ENCODE measurements at places on chromosomes 16 and 17. TPM values are rescaled to one million over a fixed set of nuclear protein-coding genes. Genes with fewer than 3 reads are reported as not detected.
A peak's percentile ranks its signal among the peaks of the same experiment; 100 is the strongest.

SRCIN1 gene
- 3.4 TPM for total RNA-seq

TAX1BP3 gene
- total RNA-seq, result 44.7 TPM

DNA sequence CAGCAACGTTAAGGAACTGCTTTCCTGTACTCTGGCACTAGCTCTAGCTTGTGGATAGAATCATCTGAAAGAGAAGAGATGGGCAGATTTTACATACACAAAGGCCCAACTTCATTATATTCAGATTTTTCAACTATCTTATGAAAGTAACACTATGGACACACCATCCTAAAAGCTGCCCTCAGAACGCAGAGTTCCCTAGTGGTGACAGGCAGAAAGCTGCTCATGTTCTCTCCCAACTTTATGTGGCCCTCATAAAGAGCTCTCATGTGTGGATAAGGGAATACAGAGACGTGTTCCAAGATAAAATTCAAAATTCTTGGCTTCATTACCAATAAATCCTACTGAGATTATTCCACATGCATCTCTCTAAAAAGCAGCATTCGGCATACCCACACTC lies 1.5 kb downstream of the CFAP20 start:
- H3K4me3 ChIP-seq, result peak overlapping the region; percentile 9
- no peaks in the 10 kb centered on the region for H3K27me3 ChIP-seq
- peak overlapping the region; percentile 83 for H3K27ac ChIP-seq

- H3K4me3 ChIP-seq, result no peak overlapping the region
- H3K4me1 ChIP-seq, result no peaks in the 10 kb centered on the region
These were observed 6.1 kb downstream of the GALNS start for GRCh38 chr16:88850531-88851199.

SERPINF2 gene
- total RNA-seq, result 21.5 TPM

GRCh38 chr17:4719684-4720221 lies 9.3 kb downstream of the ARRB2 start:
- DNase-seq, result no peak
- no peaks in the 10 kb centered on the region for H3K4me1 ChIP-seq
- H3K27me3 ChIP-seq, result no peaks in the 10 kb centered on the region

DNA sequence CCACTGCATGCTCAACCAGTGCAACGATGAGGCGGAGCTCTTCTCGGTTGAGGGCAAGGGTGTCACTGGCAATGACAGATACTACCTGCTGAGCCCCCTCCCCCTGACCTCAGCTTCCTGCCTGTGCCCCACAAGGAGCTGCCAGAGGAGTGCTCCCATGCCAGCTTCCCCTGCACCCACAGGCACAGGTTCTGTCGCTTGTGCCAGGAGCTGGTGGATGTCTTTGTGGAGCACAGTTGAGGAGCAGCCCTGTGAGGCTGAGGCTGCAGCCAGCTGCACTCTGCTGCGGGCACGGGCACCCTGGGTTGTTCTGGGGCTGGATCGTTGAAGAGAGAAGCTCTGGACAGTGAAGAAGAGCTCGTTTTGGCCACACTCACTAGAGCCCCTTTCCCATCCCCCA lies 165.3 kb upstream of the ZNF267 start:
- H3K27ac ChIP-seq, result no peak overlapping the region
- no peaks in the 10 kb centered on the region for H3K27me3 ChIP-seq
- no peak for DNase-seq
- no peak overlapping the region for H3K4me3 ChIP-seq
- H3K4me1 ChIP-seq, result no peaks in the 10 kb centered on the region

DNA sequence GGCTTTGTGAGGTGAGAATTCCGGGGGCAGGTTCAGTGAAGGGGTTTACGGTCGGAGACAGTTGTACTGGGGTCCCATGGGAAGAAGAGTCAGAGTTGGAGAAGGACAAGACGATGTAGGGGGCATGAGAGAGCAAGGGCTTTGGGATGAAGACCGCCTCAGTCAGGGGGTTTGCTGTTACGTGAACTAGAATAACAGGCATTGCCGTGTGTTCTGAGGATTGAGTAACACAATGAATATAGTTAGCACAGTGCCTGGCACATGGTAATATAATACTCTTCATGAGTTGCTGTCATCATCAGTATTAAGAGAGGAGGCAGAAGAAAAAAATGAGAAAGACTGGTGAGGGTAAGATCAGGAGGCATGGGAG lies 577 bp downstream of the ZNF646 start:
- no peaks in the 10 kb centered on the region for H3K36me3 ChIP-seq
- H3K4me1 ChIP-seq, result peaks cover 10% of the 10 kb centered on the region
- peak overlapping the region; percentile 92 for H3K27ac ChIP-seq
- no peak for DNase-seq

PDE6G gene
- total RNA-seq, result not detected

DNA sequence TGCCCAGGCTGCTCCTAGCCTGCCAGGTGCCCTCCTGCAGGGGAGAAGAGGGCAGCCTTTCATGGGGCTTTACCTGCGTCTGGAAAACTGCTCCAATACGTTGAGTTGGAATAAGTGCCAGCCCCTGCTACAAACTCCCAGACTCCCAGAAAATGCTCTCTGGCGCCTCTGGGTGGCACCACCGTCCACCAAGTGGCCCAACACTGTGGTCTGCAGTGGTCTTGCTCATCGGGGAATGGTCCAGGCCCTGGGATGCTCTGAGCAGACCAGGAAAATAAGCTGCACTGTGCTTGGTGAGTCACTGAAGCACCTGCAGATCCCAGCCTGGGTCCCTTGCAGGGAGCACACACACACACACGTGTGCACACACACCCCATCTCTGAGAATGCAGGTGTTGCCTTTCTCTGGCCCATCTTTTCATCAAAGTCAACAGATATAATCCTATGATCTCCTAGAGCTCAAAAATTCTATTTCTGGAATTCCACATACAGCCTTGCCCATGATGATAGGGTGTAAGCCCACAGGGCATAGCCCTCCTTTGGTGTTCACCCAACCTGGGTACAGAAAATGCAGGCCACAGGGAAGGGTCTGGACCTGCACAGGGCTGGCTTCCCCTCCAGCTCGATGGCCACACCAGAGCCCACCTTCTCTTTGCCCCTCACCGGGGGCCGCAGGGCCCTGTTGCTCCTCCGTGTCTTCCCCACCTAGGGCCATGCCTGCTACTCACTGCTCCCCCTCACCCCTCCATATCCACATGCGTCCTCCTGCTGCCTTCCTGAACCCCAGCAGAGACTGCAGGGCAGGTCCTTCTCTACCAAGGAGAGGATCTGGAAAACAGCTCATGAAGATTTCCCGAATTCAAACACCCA lies 20.5 kb downstream of the CDIP1 start:
- H3K36me3 ChIP-seq, result no peaks in the 10 kb centered on the region
- no peak overlapping the region for H3K27ac ChIP-seq
- H3K4me3 ChIP-seq, result no peak overlapping the region
- DNase-seq, result no peak
- H3K4me1 ChIP-seq, result peaks cover 6% of the 10 kb centered on the region

DNA sequence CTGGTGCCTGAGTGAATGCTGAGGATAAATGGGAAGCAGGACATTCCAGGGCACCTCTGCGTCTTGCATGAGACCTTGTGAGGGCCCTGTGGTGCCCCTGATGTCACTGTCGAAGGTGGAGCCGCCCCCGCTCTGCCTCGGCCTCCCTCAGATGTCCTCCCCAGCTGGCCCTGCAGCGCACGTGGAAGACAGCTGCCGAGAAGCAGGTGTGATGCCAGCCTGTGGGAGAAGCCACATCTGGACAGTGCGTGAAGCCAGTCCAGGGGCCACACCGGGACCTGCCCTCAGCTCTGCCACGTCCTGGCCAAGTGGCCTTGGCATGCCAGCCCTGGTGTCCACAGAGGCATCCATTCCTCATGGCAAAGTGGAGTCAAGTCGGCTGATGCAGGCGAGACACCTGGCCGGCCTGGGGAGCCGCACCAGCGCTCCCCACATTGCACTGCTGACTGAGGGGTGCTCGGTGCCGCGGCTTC lies 21.6 kb upstream of the METRNL start:
- H3K36me3 ChIP-seq, result no peaks in the 10 kb centered on the region
- no peak overlapping the region for H3K27ac ChIP-seq
- H3K4me1 ChIP-seq, result peaks cover 4% of the 10 kb centered on the region
- DNase-seq, result no peak
- H3K4me3 ChIP-seq, result no peak overlapping the region

DNA sequence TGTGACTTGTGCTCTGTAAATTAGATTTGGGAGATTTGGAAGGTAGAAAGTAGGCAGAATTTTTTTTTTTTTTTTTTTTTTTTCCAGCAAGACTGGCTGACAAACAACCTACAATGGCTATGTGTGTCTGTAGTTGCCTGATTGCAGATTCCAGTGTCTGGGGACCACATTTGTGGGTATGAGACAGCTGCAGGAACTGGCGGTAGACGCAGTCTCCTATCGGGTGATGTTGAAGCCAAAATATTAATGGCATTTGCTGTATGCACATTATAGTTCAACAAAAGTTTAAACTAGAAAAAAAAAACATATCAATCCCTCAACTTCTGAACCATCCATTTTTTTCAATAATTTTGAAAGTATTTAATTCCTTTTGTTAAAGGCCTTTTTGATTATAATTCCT lies 665.2 kb downstream of the TOX3 start:
- no peaks in the 10 kb centered on the region for H3K27me3 ChIP-seq
- H3K36me3 ChIP-seq, result no peaks in the 10 kb centered on the region
- H3K27ac ChIP-seq, result no peak overlapping the region
- no peaks in the 10 kb centered on the region for H3K4me1 ChIP-seq
- DNase-seq, result no peak

ACAP1 gene
- total RNA-seq, result 11.2 TPM

Data from uterus (tissue), 4 donors.